ENCODE measurements at places on chromosomes 11 and 22.

- DNase-seq: no peak
Measured at GRCh38 chr11:73325036-73325981, 17.2 kb downstream of the ARHGEF17 start.

DNA sequence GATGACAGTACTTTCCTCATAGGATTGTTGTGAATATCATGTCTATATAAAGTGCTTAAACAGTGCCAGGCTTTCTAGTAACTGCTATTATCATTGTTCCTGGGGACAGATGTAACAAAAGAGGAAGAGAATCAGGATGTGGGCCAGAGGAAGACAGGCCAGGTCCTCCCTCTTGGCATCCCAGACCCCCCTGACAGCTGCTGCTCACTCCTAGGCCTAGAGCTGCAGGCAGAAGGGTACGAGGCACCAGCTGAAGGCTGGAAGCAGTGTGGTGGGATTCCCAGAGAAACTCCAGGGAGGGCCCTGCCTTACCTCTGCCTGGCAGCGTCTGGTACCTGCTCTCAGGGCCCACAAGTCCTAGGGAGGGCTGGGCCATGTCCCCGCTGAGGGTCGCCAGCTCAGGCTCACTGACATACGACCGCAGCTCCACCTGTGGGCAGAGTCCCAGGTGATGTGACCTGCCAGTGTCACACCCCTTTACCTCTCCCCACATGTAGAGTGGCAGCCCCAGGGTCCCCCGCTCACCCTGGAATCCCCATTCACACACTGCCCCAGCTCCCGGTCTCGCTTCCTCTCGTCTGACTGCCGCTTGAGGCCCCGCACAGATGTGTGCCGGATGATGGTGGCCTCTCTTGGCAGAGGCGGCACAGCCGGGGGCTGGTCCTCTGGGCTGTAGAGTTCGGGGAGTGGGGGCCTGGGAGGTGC lies 52.2 kb downstream of the C11orf58 start:
- peak; percentile 49 for DNase-seq

GRCh38 chr11:124793466-124794278 lies 6.5 kb downstream of the MSANTD2 start:
- peak; percentile 5 for DNase-seq

- no peak for DNase-seq
Measured at GRCh38 chr11:87974797-87975196, 200.4 kb downstream of the RAB38 start.

DNA sequence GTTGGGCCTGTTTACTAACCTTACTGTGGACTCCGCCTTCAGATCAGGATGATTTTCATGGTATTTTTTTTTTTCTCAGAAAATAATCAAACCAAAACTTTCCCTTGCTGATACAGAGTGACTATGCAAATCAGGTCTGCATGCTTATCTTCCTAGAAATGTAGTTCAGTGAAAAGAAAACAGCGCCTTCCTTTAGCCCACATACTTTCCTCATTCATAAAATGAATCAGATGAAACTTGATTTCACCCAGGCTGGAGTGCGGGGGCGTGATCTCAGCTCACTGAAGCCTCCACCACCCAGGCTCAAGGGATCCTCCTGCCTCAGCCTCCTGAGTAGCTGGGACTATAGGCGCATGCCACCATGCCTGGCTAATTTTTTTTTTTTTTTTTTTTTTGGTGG lies 26.0 kb downstream of the ZNRF3 start:
- no peak for DNase-seq

DNA sequence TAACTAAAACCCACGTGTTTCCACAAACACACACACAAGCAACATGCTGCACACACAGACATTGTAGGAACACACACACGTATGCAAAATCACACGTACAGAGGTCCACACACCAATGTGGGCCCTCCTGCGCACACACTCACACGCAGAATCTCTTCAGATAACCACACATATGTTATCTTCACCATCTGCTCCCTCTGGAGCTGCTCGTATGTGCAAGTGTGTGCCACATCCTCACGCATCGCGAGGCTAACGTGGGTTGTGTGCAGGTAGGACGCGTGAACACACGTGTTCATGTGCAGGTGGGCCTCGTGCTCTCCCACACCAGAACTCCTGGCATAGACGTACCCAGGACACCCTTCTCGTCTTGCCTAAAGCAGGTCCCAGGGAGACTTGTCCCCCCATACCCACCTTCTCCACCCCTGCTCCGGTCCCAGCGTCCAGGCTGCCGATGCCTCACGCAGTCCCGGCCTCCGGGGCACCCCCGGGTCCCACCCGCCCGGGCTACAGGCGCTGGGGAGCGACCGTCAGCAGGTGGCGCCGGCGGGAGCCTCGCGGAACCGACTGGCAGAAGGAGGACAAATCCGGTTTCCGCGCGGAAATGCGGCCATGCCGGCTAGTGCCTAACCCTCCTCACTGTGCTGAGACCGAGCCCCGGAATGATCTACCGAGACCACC lies 10.3 kb upstream of the IGSF9B start:
- DNase-seq: no peak

DNA sequence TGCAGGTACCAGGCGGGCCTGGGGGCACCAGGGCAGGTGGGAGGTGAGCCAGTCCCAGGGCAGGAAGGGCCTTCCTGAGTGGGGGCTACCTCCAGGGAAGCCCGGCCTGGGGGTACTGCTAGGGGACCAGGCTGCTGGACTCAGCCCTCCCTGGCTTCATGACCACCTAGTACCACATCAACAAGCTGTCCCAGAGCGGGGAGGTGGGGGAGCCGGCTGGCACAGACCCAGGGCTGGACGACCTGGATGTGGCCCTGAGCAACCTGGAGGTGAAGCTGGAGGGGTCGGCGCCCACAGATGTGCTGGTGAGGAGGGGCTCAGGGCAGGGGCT lies 6.7 kb downstream of the TRPT1 start:
- no peak for DNase-seq

DNA sequence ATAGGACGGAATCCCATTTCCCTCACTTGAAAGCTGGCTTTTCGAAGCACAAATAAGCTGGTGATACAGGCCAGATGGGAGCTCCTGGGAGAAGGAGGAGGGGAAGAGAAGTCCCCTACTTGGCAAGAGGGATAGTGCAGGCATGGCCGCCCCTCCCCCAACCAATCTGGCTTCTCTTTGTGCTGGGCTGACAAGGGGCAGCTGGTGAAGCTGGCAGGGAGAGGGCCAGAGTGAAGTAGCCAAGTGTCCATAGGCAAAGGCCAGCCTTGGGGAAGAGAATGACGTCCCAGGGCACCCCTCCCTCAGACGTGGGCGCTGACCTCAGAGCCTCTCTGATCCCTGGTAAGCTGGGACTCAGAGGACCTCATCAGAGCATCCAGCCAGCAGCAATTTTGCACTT lies 78.7 kb upstream of the GRAMD1B start:
- DNase-seq: no peak

- DNase-seq: peak; percentile 11
Measured at GRCh38 chr11:64531906-64532312, 59.1 kb upstream of the SLC22A12 start.

DNA sequence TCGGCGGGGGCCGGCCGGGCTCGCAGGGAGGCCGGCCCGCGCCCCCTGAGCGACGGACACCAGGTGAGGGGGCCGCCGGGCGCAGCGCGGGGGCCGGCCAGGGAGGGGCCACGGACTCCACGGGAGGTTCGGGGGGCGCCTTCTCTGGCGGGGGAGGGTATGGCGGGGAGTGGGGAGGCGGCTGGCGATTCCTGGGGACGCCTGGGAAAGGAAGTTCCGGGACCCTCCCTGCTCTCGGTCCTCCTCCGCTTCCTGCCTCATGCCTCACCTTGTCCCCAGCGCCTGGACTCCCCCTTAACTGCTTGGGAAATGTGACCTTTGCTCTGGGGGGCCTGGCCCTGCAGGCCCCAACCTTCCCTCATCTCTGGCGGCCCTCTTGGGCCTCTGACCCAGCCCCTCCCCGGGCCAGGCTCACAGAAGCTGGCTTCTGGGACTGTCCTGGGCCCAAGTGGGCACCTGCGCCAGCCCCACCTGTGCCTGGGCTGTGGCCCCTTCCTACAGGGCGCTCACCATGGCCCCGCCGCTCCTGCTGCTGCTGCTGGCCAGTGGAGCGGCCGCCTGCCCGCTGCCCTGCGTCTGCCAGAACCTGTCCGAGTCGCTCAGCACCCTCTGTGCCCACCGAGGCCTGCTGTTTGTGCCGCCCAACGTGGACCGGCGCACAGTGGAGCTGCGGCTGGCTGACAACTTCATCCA lies 516 bp downstream of the LRFN4 start:
- no peak for DNase-seq

- DNase-seq: no peak
Measured at GRCh38 chr11:113278925-113279324, 35.5 kb upstream of the TTC12 start.

DNA sequence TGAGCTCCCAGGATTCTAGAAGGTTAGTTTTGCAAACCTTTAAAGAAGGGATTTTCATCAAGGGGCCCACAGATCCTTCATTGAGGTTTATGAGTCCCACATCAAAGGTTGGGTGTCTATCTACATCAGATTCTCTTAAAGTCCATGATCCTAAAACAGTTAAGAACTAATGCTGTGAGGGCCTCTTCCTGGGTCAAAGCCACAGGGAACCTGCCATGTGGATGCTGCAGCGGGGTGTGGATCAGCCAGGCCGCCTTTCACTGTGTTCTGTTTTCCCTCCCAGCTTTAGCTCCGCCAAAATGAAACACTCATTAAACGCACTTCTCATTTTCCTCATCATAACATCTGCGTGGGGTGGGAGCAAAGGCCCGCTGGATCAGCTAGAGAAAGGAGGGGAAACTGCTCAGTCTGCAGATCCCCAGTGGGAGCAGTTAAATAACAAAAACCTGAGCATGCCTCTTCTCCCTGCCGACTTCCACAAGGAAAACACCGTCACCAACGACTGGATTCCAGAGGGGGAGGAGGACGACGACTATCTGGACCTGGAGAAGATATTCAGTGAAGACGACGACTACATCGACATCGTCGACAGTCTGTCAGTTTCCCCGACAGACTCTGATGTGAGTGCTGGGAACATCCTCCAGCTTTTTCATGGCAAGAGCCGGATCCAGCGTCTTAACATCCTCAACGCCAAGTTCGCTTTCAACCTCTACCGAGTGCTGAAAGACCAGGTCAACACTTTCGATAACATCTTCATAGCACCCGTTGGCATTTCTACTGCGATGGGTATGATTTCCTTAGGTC lies 5.3 kb downstream of the SERPIND1 start:
- no peak for DNase-seq

- DNase-seq: no peak
Measured at GRCh38 chr11:6233984-6234386, 451 bp downstream of the FHIP1B start.

DNA sequence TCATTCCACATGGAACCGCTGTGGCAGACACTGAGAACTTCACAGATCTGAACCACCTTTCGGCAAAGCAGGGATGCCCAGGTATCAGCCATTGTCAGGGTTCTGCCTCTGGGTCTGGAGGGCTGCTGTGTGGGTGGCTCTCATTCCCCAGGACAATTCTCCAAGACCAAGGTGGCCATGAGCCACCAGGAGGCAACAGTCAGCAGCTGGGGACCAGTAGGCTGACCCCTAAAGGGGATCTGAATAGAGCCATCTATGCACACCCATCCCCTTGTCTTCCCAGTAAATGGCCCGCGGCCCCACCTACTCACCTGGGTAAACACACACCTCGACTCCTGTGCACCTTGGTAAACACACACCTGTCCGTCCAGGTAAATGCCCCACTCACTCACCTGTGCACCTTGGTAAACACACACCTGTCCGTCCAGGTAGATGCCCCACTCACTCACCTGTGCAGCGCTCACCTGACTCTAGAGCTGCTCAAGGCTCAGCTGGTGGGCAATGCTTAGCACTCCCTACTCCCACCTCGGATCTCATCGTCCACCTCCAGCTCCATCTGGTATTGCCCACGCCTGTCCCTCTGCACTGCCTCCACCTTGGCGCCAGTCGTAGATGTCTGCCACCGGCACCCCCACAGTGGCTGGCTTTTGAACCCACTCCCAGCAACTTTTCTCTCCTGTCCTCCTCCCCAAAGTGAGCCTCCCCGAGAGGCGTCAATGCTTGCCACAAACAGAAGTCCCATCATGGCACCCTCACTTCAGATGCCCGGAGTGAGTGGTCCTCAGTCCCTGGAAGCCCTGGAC lies 10.2 kb downstream of the SLC25A1 start:
- DNase-seq: no peak

DNA sequence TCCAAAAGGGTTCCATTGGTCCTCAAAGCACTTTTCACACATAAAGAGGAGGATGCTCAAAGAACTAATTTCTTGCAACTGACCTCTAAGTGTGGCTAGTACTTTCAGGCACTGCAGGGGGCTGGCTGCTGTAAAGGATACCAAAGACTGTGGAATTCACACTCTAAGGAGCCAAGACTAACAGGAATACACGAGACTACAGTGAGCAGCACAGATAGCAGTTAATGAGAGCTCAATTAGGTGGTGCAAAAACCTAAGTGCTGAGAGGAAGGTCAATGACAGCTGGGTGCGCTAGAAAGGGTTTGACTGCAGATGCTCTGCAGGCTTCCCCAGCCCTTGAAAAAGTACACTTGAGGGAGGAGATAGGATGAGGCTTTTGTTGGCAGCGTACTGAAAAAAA lies 124.3 kb upstream of the NTM start:
- no peak for DNase-seq

DNA sequence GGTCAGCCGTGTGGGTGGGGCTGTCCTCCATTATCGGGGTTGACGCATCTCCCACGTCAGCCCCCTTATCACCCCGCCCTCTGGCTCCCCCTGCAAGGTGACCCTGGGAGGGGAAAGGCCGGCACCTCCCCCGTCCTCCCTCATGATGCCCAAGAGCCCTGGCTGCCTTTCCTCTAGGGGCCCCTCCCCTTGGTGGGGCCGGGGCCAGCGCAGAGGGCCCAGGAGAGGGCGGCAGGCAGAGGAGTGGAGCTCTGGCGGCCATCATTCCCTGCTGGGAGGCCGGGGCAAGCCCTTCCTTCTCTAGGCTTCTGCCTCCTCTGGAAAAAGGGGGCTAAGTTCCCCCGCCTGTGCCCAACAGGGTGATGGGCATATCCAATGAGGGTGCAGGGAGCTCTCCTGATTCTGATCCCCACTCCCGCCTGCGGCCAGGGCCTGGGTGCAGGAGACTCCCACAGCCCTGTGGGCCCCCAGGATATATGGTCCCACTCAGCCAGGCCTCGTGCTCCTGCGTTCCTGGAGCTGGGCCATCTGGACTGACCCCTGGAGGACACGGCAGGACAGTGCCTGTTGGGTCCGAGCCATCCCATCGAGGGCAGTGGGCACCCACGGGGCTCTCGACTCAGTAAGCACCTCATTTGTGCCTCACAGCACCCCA lies 12.3 kb downstream of the MYRF start:
- DNase-seq: no peak

- DNase-seq: no peak
Measured at GRCh38 chr11:1771273-1771672, 7.5 kb upstream of the CTSD start.
